ENCODE measurements at places on chromosomes 1 and 21.
A peak's percentile ranks its signal among the peaks of the same experiment; 100 is the strongest.

DNA sequence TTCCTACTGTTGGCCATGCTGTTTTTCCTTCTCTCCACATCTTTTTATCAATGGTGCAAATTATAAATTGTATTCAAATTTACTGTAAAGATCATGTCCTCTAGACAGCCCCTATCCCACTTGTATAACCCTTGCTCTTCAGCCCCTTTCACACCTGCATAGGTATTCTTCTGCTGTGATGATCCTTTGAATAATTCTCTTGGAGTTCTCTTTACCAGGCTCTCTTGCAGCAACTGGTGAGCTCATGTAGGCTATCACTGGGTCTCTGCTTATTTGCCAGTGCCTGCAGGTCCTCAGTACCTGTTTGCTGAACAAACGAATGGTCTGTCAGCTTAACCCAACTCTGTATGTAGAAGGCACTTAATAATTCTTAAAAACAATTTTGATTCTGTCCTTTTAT is 8.2 kb downstream of the PTPRC start:
- DNase-seq = no peak

DNA sequence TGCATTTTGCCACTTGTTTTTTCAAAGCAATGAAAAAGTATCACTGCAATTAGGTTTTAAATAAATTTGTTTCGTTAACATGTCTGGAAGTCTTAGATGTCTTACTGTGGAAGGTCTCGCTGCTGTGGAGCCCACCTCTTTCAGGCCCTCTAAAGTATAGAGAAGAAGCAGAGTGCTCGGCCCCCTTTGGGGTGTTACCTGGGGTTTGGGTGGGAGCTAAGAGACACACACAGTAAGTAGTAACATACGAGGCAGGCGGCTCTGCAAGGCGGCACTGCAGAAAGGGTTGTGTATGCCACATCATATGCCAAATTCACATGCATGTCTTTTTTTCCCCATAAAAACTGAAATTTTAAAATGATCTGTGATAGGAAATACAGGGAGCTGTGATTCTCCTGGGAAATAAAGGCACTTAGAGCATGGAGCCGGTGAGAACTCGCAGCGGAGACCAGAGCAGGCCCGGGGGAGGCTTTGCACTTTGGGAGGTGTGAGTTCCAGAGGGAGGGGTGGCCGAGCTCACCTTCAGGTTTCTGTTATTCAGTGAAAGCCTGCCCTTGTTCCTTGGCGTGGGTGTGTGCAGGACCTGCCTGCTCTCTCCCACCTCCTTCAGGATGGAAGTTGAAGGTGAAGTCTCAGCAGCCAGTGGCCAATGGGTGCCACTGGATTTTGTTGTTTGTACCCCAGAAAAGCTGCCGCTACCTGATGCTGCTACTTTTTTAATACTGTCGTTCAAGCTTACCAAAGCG is 35.7 kb upstream of the PWP2 start:
- no peak for DNase-seq

DNA sequence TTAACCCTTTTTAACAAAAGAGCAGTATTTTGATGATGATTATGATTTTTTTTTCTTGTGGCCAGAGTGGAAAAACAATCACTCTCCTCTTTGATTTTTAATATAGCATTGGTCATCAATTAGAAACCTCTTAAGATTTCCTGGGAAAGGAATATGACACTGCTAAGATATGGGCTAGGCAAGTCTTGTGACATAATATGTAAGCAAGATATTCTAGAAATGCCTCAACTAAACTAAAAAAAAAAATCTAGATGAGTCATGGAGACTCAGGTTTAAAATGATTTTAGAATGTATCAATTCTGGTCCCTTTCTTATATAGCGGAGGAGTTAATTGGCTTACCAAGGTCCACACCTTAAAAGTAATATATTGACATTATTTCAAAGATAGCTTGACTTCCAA is 60.3 kb upstream of the JUN start:
- DNase-seq = no peak

DNA sequence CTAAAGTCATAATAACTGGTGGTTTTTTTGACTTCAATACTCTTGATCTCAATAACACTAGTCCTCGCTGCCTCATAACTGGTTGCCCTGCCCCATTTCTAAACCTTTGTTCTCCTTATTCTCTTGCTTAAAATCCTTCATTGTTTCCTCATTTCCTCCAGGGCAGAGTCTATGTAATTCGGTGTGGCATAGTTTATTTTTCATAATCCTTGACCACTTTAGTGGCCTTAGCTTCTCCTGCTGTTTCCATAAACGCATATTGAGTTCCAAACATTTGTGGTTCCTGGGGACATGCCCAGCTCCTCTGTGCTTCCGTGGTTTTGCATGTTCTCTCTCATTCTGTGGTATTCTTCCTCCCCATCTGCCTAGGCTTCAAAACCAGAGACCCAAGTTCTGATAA is 19.0 kb upstream of the TLCD4 start:
- peak; percentile 67 for DNase-seq

DNA sequence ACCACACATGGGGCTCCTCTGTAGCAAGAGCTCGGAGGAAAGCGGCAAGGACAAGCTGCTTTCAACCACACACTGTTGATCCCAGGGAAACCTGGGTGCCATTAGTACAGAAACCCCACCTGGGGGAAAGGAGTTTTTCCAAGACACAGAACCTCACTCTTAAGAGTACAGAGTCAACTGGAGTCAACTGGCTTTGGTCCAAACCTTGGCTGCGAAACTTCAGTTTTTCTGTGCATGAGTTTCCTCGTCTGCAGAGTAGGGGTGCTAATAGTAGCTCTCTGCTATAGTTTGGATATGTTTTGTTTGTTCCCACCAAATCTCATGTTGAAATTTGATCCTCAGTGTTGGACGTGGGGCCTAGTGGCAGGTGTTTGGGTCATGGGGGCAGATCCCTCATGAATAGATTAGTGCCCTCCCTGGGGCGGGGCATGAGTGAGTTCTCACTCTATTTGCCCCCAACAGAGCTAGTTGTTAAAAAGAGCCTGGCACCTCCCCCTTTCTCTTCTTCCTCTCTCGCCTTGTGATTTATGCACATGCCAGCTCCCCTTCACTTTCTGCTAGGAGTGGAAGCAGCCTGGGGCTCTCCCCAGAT is 161.1 kb downstream of the PIGK start:
- DNase-seq = no peak

- no peak for DNase-seq
Measured at GRCh38 chr1:119762409-119762808, 6.3 kb downstream of the HMGCS2 start.

DNA sequence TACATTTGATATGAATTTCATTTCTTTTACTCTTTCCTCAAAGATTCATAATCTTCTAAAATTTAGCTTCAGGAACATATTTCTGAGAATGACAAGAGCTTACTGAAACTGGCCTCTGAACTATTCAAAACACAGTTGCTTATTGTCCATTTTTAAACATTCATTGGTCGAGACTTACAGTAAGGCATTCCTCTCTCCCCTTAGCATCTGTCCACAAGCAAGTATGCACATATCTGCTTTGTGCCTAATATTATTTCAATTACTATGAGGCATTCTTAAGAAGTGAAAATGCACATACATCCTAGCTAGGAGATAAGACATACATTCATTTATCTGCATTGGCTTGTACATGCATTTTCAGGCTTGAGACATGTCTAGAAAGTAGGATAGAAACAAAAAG is 488.7 kb downstream of the PTBP2 start:
- no peak for DNase-seq

DNA sequence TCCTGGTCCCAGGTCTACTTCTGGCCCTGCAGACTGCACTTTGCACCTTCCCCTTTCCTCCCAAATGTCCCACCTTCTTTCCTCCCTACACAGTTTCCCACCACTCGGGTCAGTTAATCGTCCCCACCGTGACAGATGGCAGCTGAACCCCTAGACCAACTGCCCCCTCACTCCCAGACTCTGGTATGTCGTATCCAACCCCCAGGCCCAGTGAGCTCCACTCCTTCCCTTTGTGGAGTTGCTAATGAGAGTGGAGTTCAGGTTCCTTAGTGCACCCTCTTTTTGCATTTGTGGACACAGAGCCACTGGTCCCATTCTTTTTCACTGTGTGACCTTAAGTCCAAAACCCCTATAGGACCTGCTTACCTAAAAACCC is 1.8 kb downstream of the MAN1C1 start:
- DNase-seq = no peak

GRCh38 chr1:35452106-35452774 is 105.0 kb downstream of the KIAA0319L start:
- DNase-seq = peak; percentile 93

DNA sequence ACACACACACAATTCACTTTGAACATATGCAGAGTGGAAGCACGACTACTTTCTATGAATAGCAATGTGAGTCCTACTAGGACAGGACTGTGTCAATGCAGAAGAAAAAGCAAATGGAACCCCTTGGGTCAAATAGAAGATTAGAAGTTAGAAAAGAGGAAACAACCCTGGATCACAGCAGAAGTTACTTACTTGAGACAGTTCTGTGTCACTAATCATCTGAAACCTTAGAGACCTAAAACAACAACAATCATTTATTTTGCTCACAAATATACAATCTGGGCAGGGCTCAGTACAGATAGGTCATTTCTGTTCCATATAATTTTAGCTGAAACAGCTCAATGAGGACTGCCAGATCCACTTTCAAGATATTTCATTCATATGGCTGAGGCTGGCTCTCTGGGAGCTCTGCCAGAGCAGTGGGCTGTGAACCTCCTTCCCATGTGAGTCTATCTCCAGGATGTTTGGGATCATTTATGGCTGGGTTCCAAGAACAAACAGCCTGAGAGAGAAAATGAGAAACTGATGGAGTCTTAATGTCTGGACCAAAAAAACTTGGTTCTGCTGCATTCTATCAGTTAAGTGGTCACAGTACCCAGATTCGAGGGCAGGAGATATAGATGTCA is 42.5 kb upstream of the IL10 start:
- no peak for DNase-seq

GRCh38 chr1:29767088-29767685 is 530.9 kb downstream of the PTPRU start:
- no peak for DNase-seq

GRCh38 chr1:5947978-5948680 is 44.1 kb downstream of the NPHP4 start:
- DNase-seq = no peak

DNA sequence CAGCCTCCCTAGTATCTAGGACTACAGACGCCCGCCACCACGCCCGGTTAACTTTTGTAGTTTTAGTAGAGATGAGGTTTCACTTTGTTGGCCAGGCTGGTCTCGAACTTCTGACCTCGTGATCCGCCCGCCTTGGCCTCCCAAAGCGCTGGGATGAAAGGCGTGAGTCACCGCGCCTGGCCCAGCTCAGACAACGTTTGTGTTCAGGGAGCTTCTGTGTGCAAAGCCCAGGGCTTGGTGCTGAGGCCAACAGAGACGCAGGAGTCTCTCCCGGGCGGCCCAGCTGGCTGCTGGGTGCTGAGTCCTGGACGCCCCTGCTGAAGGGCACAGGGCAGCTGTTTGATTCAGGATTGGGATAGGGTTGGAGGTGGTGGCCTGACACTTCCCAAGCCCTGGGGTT is 3.0 kb downstream of the PRKCZ start:
- DNase-seq = no peak

DNA sequence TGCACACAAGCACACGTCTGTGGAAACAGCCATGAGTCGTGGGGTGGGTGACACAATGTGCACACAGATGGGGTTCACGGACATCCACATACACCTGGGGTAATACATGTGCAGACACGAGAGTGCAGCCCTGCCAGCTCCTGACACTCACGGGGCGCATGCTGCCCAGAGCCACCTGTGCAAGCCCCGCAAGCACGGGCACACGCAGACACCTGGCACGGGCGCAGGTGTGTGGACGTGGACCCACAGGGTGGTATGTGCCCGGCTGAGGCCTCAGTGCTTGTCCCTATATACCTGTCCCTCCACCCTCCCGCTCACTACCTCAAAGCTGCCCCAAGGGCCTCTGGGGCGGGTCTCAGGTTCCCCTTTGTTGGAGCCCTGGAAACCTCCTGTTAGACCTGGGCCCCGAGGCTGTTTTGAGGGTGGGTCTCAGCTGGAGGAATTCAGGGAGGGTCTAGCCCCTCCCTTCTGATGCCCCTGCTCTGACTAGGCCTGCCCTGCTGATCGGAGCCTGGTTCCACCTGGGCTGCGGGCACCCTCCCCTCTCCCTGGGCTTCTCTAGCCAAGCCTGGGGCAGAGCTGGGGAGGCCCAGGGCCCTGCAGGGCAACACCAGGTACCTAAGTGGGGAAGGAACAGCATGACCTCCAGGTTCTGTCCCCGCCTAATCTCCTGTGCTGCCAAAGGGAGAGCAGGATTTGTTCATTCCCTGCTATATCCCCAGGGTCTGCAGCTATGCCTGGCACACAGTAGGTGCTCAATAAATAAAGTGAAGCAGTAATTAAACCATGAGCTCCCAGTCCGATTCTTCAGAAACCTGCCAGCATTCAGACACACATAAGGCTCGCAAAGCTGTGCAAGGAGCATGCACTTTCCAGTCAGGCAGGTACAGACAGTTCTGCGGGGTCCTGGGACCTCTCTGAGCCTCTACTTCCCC is 49.1 kb downstream of the DMRTB1 start:
- no peak for DNase-seq

DNA sequence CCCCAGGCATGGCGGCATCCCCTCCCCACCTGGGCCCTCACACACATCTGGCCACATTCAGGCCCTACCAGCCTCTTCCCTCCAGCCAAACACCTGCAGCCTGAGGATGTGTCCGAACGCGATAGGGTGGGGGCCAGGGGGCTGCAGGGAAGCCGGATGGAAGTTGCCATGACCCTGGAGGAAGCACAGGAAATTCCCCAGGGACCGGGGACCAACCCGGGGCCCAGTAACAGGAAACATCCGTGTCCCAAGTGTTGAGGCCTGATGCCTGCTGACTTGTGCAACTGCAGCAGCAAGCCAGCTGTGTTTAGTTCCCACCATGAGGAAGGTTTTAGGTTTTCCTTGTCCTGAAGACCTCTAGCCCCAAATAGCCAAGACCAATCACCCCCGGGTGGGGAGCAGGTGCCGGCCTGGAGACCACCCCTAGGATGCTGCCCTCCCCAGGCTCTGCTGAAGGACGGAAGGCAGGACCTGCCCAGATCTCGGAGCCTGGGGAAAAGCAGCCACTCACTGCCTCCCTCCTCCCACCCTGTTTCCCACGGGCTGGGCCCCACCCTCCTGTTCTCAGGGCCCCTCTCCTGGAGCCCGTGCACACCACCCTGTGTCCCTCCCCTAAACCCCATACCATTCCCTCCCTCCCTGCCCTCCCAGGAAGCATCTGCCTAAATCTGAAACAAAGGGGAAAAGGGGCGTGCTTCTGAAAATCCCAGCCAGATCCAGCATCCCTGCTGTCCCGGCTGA is 29.8 kb downstream of the MEGF6 start:
- no peak for DNase-seq

DNA sequence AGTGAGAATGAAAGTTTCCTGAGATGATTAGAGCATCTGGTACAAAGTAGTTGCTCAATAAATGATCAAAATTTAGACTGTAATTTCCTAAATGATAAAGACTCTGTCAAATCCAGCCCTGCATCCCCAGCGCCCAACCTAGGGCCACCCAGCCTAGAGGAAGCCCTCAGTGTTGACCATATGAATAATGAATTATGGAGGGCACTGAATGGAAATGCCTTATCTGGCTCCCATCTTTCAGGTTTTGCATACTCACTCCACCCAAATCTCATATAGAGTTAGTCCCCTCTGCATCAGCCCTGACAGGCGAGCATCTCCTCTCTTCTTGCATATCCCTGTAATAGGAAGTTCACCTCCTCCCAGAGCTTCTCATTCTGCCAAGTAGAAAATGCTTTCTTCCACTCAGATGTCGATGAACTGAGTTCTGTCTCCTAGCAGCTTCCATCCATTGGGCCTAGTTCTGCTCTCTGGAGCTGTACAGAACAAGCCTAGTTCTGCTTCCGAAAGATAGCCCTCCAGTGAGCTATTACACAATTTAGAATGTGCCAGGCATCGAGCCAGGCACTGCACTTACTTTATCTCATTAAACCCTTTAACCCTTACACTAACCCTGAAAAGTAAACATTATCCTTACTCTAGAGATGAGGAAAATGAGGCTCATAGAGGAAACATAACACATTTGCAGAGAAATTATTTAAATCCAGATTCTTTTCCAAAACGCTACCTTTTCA is 20.9 kb downstream of the COA7 start:
- DNase-seq = no peak
